ENCODE measurements at places on chromosomes 11 and 22.
A peak's percentile ranks its signal among the peaks of the same experiment; 100 is the strongest.

GRCh38 chr11:35163209-35163608 is 24.2 kb downstream of the CD44 start:
- no peak for DNase-seq

DNA sequence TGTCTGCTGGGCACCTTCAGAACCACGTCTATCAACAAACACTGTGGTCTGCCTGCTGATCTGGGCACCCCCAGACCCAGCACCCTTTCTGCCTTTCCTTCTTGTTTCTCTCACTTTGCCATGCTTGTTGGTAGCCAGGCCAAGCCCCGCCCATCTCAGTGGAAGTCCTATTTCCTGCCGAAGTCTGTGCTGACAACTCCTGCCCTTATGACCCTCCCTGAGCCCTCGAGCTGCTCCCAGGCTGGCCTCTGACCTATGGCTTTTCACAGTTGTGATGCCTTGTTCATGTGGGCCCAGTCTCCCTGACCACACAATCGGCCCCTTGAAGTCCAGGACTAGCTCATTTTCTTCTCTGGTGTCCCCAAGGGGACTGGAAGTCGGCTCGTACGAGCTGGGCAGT is 132.1 kb downstream of the DSCAML1 start:
- no peak for DNase-seq

- peak; percentile 44 for DNase-seq
Measured at GRCh38 chr11:65180877-65181568, 705 bp upstream of the CAPN1 start.

DNA sequence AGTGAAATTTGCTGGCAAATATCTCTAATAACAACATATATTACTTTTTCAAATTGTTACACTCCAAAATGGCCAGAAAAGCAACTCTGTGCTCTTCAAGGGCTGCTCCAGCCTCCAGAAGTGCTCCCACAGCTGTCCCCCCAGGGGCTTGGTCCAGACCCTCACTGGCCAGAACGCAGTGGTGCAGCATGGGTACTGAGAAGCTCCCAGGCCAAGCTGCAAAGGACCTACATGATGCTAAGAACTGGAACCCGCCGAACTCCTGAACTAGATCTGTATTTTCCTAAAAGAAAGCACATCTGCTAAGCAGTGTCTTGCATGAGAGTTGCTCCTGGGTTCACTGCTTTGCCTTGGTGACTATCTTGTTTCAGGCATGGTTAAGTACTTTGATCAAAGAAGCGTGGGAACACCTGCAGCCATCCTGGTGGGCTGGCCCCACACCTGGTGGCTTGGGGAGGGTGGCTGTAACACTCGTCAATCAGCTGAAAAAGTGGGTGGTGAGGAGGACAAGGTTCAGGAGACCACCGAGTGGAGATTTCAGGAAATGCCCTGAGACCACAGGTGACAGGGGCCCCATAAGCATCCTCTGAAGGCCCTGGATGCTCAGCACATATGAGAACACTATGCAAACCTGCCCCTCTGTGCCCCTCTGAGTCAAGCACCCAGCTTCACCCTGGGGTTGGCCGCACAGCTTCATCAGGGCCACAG is 72.7 kb upstream of the PITPNB start:
- no peak for DNase-seq

DNA sequence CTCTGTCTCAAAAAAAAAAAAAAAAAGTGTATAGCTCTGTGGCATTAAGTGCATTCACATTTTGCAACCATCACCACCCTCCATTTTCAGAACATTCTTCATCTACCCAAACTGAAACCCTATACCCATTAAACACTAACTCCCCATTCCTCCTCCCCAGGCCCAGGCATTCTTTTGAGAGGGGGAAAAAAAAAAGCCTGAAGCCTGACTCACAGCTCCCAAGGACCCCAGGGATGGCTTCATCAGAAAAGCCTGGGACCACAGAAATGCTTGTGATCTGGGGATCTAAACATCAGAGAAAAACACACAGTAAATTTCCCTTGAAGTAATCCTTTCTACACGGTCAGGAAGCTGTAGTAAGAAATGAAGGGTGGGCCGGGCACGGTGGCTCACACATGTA is 10.7 kb upstream of the GTSE1 start:
- DNase-seq = no peak

DNA sequence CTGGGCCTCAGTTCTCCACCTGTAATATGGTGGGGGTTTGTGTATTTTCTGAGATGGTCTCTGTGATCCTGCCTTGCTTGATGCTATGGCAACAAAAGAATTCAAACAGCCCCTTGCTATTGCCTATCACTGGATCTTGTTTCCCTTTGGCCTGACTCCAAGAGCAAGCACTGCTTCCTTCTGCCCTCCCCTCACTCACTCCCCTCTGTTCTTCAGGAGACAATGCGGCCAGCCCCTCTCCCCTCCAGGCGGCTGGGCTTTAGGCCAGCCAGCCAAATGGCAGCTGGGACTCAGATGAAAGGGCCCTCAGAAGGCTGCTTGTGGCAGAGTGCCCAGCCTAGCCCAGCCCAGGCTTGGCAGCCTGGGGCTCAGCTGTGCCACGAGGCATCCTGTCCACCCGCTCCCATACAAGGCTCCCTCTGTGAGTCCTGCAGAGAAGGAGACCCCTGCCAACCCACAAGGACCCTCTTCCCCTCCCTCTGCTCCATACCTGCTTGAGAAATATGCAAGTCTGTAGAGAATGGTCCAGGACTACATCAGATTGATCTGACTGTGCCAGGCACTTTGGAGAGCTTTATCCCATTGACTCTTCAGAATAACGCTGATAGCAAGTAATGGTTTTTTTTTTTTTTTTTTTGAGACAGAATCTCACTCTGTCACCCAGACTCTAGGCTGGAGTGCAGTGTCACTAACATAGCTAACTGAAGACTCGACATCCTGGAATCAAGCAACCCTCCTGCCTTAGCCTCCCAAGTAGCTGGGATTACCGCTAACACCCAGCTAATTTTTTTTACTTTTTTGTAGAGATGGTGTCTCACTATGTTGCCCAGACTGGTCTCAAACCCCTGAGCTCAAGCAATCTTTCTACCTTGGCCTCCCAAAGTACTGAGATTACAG is 7.6 kb upstream of the KCTD14 start:
- DNase-seq = no peak

DNA sequence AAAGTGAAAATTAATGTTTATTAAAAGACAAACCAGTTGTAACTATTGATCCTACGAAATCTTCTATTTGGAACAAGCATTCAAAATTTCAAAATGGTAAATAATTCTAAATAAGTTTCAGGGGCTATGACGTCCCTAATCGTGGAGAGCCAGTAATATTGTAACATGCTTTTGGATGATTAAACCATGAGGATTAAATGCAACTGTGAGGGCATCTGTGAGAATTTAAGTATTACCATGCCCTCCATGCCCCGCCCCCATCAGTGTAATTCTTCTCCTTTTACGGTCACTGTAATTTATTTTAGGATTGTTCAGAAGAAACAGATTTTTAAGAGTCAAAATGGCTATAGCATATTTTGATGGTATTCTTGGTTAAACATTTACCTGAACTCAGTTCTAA is 133.2 kb downstream of the APOL5 start:
- DNase-seq = no peak

DNA sequence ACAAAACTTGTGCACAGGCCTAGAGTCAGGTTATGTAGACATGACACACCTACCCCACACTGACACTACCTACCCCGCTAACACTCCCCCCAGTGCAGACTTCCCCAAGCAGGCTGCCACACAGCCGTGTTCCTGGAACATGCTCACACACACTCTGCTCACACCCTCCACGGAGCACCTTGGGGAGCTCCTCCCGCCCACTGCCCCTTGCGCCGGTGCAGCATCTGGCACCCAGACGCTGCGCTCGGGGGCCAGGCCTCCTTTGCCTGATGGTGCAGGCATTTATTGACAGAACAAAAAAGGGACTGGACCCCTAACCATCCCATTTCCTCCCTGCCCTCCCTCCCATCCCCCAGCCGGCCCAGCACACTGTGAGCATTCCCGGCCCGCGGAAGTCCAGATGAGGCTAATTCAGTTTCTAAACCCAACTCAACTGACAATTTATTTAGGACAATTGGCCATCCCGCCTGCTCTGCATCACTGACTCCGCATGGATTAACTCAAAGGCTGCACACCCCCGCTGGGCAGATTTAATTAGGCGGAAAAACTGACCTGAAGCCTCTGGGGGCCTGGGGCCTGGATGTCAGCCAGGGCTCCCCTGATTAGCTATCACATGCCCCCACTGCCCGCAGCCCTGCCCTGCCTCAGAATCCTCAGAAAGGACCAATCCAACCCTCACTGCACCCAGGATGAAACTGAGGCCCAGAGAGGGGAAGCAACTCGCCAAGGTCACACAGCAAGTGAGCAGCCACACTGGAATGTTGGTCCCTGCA is 30.1 kb downstream of the KCNC1 start:
- DNase-seq = no peak

GRCh38 chr11:66879583-66879982 is 22.7 kb downstream of the LRFN4 start:
- no peak for DNase-seq

DNA sequence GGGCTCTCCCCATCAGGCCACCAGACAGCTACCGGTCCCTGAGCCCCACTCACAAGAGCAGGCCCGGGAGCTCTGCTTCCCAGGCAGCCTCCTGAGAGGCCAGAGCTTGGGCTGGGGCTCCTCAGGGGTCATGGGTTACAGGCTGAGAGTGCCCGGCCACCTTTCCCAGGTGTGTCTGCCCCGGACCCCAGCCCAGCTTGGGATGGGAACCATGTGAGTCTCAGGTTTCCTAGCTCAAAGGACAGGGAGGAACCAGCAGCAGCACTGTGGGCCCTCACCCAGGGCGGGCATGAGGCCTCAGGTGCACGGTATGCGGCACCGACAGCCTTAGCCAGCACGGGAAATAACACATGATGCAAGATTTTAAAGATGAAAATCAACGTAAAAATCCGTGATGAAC is 90.1 kb downstream of the NECTIN1 start:
- no peak for DNase-seq

DNA sequence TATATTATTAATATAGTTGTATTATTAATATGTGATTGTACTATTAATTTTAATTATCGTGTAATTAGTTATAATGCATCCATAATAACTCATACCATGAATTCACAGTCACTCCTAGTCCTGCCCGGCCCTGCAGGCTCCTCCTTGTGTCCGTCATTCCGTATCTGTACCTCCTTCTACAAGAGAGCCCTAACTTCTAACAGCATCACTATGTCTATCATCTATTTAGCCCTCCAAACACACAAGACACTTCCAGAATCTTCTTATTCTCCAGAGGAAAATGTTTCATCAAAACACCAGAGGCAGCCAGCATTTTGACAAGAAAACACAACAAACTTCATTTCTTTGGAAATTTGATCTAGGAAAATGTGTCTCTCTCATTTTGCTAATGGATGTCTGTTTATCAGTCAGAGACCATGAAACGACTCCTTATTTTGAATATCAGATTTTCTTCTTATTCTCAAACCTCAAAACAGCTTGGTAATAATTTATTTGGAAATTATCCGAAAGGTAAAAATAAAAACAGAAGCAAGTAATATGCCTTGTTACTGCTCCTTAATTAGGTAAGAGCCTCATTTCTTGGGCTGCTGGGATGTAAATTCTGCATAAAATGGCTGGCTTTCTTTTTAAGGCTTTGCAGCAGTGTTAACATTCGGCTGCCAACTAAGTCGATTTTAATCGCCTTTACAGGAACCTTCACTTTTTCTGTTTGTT is 23.1 kb upstream of the SEPTIN5 start:
- no peak for DNase-seq

GRCh38 chr11:13207665-13208594 is 69.7 kb upstream of the BMAL1 start:
- no peak for DNase-seq

GRCh38 chr11:125551835-125552342 is 17.4 kb upstream of the EI24 start:
- DNase-seq = no peak

- no peak for DNase-seq
Measured at GRCh38 chr11:34825670-34826383, 90.4 kb downstream of the APIP start.

- no peak for DNase-seq
Measured at GRCh38 chr22:35418088-35418487, 18.1 kb downstream of the MCM5 start.

DNA sequence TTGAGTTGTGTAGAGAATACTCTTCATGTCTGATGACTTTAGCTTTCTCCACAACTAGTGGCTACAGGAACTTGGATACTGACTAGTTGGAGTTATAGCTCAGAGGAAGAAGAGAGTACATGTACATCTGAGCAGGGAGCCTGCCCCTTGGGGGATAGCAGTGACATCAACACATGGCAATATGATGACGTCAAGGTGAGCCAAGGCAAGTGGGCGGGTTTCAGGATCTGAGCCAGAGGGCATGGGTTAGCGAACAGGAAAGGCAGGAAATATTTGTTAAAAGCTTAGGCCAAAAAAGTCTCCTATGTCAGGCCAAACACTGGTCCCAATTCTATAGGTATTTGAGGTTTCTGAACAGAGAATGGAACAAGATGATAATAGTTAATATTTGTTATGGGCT is 42.0 kb upstream of the HORMAD2 start:
- no peak for DNase-seq

DNA sequence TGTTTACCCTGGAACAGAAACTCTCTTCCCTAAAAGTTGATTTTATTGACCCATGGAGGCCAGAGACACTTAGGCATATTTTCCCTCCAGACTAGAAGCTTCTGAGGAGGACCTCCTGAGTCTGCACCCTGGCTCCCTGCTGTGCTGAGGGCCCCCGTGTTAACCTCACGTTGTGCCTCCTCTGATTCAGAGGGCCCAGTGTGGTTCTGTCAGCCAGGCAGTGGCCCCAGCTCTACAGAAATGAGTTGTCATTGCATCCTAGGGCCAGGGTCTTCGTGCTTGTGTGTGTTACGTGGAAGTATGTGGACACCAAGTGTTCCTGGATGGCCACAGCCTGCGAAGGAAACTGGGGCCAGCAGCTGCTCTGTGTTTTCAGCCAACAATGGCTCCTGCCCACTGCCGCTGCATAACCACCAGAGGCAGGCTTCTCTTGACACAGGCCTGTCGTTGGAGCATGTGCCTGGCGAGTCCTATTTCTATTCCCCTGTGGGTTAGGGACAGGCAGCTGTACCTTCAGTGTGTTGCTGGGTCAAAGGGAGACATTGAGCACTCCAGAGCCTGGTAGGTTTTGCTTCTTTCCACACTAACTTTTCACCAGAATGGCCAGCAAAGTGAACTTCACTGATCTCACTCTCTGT is 44.5 kb downstream of the MED15 start:
- DNase-seq = no peak

DNA sequence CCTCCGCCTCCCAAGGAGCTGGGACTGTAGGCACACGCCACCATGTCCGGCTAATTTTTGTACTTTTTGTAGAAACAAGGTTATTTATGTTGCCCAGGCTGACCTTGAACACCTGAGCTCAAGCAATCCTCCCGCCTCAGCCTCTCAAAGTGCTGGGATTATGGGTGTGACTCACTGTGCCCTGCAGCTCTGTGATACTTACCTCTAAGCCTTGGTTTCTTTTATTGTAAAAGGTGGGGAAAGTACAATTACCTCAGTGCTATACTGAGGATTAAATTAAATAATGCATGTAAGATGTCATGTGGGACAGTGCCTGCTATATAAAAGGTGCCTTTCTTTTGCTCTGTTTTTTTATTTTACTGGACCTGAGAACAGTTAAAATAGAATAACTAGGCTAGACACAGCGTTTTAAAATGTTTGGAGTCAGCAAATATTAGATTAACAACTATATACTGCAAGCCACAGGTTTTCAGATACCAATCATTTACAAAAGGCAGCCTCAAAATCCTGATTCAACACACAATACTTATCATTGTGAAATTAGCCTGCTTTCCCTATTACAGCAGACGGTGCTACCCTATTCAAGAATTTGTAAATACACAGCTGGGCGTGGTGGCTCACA is 30.0 kb downstream of the PRR14L start:
- no peak for DNase-seq

- no peak for DNase-seq
Measured at GRCh38 chr22:24104307-24105012, 76.8 kb upstream of the SUSD2 start.

GRCh38 chr22:37161443-37161842 is 11.7 kb upstream of the IL2RB start:
- no peak for DNase-seq

Measured in NCI-H1930 (cell line).